ENCODE measurements at places on chromosomes 5 and 9.
A peak's percentile ranks its signal among the peaks of the same experiment; 100 is the strongest.

DNA sequence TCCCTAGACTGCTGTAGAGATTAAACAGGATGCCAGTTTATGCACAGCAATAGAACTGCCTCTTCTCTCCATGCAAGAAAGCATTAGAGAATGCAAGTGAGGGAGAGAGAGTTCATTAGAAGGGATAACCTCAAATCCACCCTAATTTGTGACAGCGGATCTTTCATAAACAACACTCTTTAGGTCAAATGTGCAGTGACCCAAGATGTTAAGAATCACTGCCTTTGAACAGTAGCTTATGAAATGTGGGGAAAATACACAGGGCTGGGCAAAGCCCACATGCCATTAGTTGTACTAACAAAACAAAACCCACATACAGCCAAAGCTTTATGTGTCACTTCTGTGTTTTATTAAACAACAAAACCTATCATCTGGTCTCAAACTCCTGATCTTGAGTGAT is 36.2 kb upstream of the POU4F3 start:
- peak; percentile 25 for DNase-seq

GRCh38 chr5:179731791-179732411 is 721 bp upstream of the MAML1 start:
- no peak for DNase-seq

DNA sequence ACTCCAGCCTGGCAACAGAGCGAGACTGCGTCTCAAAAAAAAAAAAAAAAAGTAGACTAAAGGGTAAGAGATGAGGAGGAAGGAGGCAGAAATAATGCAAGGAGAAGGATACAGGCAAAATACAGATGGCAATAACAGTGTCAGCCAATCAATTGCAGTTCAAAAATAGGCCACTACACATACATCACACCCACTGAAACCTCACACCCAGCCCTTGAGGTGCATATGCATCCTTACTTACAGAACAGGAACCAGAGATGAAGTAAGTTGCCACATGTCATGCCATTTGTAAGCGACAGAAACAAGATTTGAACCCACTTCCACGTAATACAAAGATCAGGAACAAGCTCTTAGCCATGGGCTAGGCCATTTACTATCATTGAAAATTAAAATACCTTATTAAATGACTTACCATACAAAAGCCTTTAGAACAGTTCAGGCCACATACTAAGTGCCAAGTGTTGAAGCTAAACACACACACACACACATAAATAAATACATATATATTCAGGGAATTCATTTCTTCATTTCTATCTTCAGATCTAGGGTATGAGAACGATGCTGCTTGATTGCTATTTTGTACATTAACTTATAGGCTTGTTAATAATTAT is 98.4 kb downstream of the FNBP1 start:
- DNase-seq = no peak

DNA sequence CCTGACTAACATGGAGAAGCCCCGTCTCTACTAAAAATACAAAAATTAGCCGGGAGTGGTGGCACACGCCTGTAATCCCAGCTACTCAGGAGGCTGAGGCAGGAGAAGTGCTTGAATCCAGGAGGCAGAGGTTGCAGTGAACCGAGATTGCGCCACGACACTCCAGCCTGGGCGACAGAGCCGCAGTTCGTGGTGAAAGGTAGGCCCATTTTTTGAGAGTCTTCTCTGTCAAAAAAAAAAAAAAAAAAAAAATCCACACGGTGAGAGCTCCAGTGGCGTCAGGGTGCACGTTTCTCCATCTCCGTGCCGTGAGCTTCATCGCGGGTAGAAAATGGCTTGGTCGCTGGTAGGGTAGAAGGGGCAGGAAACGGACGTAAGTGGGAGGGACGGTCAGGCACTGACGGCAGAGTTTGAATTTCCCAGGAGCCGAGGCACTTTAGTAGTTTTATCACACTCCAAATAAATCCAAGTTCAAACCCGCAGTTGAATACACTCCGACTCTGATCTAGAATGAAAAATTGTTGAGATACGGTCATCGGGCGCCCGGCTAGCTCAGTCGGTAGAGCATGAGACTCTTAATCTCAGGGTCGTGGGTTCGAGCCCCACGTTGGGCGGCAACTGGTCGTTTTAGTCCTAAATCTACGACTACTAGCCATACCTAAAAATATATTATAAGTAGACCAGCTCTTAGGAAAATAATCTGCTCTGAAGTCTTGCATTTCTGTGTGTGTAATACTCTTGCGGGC is 2.4 kb upstream of the TRIM7 start:
- DNase-seq = no peak

- DNase-seq = no peak
These were observed 16.7 kb upstream of the DELE1 start for GRCh38 chr5:141906972-141907371.

DNA sequence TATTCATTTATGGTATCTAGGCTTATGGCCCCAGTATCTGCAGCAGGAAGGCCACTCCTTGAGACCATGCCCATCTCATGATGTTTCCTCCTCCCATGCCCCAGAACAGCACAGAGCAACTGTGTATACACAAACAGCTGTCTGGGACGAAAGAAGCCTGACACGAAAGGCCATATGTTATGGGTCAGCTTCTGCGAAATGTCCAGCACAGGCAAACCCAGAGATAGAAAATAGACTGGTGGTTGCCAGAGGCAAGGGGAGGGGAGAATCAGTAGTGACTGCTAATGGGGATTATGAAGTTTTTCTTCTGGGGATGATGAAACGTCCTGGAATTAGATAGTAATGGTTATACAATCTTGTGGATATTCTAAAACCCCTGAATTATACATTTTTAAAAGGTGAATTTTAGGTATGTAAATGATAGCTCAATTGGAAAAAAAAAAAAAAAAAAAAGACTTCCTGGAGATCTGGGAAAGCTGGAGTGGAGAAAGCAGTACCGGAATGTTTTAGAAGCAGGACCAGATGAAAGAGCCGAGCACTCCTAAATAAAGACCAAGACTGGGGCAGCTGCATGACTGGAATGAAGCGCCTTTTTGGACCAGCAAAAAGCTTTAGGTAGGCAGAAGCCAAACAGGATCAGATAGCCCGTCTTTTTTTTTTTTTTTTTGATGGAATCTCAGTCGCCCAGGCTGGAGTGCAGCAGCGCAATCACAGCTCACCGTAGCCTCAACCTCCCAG is 29.2 kb downstream of the PCDHGC5 start:
- no peak for DNase-seq
